ENCODE measurements at places on chromosomes 12 and 14.
A peak's percentile ranks its signal among the peaks of the same experiment; 100 is the strongest.

- DNase-seq: peak; percentile 35
These were observed 663 bp downstream of the NCKAP5L start for GRCh38 chr12:49827401-49828099.

DNA sequence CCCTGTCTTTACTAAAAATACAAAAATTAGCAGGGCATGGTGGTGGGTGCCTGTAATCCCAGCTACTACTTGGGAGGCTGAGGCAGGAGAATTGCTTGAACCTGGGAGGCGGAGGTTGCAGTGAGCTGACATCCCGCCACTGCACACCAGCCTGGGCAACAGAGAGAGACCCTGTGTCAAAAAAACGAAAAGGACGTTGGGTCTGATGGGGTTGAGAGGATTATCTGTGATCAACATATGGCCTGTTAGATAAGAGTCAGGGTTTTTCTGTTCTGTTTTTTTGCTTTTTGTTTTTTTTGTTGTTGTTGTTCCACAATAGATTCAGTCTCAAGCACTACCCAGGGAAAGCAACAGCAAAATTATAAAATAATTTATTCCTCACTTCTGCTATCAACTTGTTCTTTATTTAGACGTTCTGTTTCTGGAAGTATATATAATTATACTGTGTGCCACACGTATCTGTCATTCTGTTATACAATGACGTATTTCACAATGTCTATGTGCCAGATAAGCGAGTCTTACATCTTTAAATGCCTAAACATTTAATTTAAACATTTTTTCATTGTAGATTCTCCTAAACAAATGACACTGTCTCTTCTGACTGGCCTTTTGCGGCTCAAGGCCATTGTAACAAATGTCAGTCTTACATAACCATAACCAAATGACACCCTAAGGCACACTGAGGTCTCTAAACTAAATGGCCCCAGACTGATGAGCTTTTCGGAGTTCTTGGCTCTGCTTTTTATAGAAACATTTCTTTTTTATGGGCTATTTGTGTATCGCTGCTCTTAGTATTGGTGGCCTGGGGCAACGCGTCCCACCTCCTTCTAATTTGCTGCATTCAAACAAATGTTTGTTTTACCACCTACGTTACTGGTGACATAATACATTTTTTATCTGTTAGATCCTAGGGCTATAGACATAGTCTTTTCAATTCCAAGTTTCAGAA, 7.2 kb upstream of the P2RX4 start:
- no peak for DNase-seq

DNA sequence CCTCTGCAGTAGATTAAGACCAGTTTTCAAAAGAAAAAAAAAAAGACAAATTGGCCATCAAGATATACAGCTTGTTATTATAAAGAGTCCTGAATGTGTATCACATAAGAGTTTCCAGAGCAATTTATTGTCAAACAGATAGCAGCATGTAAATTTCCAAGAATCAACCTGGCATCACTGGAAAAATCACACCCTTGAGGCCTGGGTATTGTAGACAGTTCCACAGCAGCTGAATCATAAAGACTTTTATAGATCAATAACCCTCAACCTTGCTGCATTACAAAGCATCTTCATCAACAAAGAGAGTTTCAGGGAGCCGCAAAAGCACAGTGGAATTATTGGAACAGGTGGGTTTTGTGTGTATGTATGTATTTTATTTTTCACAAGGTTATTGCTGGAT, 94.6 kb upstream of the LRIG3 start:
- DNase-seq: no peak

DNA sequence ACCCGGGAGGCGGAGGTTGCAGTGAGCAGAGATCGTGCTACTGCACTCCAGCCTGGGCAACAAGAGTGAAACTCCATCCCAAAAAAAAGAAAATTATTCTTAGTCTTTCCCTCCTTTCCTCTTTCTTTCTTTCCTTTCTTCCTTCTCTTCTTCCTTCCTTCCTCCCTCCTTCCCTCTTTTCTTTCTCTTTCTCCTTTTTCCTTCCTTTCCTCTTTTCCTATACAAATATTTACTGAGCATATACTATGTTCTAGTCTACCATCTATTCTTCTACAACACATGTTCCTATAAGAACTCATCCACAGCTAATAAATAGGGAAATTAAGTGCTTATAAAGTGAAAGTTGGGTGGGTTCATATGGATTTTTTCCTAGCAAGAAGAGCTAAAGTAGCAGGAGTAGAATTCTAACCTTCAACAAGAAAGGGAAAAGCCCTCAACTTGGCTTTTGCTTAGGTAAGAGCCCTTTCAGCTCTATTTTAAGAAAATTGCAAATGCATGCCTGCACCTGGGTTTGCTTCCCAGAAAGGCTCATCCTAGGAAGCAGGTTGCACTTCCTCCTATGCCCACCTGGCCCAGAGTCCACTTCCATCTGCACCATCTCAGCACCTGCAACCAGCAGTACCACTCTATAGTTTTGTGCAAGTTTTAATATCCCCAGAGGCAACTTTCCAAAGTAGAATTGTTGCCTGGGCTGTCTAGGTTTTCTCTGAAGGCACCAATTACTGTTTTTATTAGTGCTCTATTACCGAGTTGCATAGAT, 122.0 kb upstream of the CCND2 start:
- no peak for DNase-seq

GRCh38 chr12:130514149-130514551, 176.5 kb downstream of the PIWIL1 start:
- no peak for DNase-seq

DNA sequence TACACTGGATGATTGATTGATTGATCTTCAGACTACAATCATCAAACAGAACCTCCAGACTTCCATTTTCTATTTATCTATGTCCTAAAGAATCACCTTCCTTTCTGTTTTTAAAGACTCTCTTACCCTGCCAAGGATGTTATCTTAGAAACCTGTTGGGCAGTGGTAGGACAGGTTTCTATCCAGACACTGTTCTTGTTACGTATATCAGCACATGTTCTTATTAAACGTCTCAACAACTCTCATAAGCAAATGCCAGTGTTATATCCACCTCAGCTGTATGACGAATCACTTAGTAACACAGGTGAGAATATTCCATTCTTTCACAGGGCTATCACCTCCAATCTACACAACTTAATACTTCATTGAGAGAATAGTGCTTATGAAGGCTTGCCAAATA, 40.2 kb upstream of the RPL10L start:
- no peak for DNase-seq

- no peak for DNase-seq
These were observed 847.8 kb downstream of the RPS29 start for GRCh38 chr14:48738186-48738925.

DNA sequence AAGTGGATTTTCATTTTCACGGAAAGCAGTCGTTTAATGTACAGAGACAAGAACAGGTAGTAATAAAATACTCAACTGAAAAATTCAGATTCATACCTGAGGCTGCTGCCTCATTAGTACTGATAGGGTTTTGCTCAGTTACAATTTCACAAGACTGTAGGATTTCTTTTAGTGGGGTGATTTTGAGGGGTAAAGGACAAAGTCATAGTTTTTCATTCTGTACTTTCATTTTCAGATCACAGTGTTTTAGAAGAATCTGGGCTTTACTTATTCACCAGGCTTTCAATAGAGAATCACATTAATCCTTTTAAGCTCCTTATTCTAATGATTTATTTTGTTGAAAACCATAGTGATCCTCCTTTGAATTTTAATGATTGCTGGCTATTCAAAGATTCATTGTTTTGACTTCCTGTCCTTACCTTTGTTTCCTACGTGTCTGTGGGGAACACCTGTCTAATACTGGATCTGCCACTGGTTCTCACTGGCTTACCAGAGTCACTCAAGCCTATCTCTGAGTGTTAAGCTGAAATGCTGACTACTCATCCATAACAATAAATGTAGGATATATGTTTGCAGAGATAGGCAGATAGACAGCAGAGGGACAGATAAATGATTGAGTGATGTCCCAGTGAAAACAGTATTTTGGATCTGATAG, 243.8 kb upstream of the NPAS3 start:
- no peak for DNase-seq

DNA sequence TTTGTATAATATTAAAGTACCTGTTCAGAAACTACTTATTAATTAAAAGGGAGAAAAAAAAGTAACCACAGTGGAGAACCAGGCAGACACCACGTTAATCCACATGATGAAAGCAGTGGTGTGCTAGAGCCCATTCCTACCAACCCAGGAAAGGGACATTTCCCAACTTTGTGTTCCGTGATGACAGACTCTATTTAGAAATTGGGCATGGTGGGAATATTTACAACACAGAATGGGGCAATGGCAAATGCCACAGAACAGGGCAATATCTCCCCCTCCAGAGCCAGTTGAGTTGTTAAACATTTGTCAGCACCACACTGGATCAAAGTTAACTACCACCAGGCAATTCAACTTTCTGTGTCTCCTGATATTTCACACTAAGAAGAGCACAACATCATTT, 1.2 kb upstream of the HIGD1C start:
- no peak for DNase-seq

DNA sequence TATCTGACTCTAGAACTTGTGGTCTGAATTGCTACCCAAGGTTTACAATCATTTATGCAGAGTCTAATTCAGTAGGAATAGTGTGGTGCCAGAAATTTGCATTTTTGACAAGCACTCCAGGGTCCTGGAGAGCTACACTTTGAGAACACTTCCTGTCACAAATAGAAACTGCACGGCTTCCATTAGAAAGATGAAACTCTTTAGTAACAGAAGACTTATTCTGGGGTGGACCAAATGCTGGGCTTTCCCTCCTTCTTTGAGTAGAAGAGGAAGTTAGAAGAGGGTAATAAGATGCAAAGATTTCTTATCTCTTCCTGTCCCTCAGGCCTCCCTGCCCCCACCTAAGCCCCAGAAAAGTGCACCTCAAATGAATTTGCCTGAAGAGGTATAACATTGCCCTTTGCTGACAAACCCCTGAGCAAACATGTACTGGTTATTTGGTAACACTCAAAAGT, 28.4 kb downstream of the DGLUCY start:
- DNase-seq: no peak

DNA sequence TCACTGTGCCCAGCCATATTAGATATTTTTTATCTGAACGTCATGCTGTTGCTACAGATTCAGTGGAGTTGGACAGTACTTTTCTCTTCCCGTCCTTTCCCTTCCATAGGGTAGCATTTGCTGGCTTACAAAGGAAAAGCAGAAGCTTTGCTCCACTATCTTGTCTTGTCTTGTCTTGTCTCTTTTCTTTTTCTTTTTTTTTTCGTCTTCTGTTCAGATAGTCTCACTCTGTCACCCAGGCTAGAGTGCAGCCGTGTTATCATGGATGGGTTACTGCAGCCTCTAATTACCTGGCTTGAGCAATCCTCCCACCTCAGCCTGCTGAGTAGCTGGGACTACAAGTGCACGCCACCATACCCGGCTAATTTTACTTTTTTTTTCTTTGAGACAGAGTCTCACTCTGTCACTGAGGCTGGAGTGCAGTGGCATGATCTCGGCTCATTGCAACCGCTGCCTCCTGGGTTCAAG, 21.1 kb downstream of the OR10G3 start:
- no peak for DNase-seq

- no peak for DNase-seq
These were observed 31.5 kb upstream of the CACNA2D4 start for GRCh38 chr12:1949771-1950470.

GRCh38 chr14:29856516-29856915, 71.1 kb downstream of the PRKD1 start:
- DNase-seq: no peak

- no peak for DNase-seq
These were observed 39.2 kb downstream of the TRPV4 start for GRCh38 chr12:109793826-109794501.

DNA sequence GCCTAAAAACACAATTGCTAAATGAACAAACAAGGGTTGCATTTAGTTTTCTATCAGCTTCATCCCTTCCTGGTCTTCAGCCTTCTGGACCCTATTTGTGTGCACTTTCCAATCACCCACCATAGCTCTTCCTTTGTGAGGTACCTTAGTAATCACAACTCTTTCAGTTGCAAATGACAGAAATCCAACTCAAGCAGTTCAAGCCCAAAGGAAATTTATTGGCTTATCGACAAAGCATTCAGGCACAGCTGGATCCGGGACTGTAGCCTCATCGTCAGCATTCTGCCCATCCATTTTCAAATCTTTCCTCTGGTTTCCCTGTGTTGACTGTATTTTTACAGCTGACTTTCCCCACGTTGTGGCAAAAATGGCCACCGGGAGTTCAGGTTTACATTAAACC, 148.6 kb upstream of the VASH1 start:
- no peak for DNase-seq

DNA sequence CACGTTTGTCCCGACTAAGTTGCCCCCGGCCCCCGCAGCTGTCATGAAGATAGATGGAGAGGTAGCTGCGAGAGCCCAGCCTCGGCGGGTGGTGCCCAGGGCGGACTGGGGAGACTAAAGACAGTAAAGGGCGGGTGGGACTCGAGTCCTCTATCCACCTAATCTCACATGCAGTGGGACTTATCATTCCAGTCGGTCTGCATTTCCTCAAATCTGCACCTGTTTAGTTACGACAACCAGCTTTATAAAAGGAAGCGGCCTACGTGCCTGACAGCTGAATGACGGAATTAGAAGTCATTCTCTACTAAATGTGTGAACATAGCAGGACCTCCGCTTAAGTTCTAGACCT, 109.8 kb upstream of the EGLN3 start:
- DNase-seq: no peak

GRCh38 chr12:46177837-46178608, 90.8 kb downstream of the SLC38A1 start:
- DNase-seq: no peak

GRCh38 chr12:49662998-49663843, 39.9 kb downstream of the PRPF40B start:
- DNase-seq: peak; percentile 51

DNA sequence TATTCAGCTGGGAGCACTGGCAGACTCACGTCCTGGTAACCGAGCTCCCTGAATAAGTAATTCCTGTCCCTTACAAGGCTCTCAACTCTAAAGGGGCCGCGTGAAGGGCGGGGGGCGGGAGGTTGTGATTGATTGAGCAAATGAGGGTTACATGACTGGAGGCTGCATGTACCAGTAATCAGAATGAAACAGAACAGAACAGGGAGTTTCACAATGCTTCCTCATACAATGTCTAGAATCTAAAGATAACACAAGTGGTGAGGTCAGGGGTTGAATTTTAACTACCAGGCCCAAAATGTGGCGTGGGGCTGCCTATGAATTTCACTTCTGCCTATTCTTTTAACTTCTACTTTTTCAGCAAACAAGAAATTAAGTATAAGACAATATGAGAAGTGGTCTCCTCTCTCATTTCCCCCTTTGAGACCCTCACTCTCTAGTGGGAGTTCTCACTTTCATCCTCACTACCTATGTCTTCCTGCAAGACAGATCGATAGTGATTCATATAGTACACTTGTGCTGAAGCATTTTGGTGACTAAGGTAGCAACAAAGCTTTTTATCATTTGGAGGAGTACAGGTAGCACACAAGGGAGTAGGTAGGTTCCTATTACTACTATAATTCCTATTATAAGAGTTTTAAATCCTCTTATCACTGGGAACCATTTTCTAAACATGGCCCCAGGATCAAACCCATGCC, 239.8 kb downstream of the KTN1 start:
- DNase-seq: no peak

All from effector CD8-positive, alpha-beta T cell (primary cell).